ENCODE measurements at places on chromosomes 4 and X. TPM values are rescaled to one million over a fixed set of nuclear protein-coding genes. Genes with fewer than 3 reads are reported as not detected.

MAP7D3 gene
- 1.3 TPM for total RNA-seq

SORCS2 gene
- total RNA-seq = 2.2 TPM

NSG1 gene
- total RNA-seq = 48.8 TPM

CPXCR1 gene
- not detected for total RNA-seq

S100P gene
- total RNA-seq = 65.8 TPM

DNA sequence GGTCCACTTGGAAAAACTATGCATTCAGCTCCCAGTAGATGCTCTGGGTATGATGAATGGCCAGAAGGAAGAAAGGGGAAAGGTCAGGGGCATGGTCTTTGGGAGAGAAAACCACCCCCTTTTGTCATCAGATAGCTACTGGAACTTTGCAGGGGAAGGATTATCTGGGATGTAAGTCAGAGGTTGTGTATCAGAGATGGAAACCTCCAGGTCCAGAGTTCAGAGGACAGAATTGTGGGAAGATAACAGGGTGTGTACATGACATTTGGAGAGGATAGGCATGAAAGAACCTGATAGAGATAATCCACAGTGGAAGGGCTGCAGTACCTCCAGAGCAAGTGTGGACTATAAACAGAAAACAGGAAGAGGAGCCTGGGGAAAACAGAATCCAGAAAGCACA lies 262.7 kb downstream of the SPRY1 start:
- DNase-seq = no peak

DNA sequence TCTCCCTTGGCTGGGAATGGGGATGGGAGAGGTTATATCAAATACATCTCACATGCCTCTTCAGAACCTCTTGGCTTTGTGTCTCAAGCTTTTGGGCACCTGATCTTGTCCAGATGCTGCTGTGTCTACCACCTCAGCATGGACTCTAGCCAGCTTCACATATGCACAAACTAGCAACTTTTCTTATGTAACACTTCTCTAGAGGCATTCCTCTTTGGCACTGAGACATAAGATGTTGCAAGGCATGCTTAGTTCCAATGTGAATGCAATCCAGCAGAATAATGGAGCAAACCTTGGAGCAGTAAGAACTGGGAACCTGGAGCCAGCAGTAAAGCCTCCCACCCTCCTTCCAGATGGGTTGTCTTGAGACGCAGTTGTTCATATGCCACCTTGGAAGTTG lies 113.4 kb upstream of the TMEM47 start:
- DNase-seq = no peak

DNA sequence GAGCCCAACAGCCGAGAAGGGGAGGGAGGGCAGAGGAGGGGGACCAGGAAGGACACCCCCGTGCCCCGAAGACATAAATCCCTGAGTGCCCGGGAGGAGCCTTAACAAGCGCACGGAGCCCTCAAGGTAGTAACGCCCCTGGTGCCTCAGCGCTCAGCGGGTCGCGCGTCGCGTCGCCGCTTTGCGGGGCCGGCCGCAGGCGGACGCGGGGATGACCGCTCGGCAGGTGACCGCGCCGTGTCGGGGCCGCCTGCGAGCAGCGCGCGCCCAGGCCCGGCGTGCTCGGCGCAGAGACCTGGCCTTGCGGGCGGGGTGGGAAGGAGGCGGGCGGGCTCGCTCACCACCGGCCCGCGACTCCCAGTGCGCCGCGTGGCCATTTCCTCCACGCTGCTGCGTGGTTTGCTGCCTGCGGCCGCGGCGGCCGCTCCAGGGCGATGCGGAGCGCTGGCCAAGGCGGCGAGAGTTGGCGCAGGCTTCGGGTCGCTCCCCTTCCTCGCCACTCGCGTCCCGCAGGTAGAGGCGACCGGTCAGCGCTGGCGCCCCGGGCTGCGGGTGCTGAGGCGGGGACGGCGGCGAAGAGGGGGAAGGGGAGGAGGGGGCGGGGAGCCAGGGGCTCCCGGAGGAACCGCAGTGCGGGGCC lies 632 bp downstream of the CCSER1 start:
- no peak for DNase-seq

- no peak for DNase-seq
Measured at GRCh38 chr4:44760142-44760898, 34.0 kb upstream of the GNPDA2 start.

DNA sequence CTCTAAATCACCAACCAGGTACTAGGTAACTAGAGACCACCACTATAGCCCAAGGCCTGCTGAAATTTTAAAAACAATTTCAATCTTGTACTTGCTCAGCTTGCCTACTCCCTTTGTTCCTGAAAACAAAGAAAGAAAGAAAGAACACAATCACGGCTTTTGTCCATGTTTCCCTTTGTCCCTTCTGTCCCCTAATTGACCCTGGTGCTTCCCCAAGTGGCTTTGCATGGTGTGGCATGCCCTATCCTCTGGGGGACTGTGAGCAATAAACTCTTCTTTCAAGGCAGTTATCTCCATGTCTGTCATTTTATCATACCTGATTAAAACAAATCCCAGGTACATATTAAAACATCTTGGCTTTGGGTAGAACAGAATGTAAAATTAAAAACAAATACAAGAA lies 94.8 kb downstream of the ARSJ start:
- DNase-seq = no peak

GRCh38 chr4:4985844-4986243 lies 33.4 kb downstream of the CYTL1 start:
- DNase-seq = no peak

DNA sequence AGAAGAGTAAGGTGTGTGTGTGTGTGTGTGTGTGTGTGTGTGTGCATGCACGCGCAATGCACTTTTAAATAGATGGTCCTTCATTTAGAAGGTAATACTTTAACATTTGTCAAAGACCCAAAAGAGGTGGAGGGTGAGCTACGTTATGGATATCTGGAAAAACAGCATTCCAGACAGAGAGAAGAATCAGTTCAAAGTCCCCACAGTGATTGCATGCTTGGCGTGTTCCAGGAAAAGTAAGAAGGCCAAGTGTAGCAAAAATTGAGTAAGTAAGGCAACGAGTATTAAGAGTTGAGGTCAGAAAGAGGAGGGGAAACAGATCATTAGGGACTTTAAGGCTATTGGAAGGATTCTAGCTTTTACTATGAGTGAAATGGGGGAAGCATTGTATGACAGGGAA lies 21.9 kb upstream of the GABRE start:
- no peak for DNase-seq

DNA sequence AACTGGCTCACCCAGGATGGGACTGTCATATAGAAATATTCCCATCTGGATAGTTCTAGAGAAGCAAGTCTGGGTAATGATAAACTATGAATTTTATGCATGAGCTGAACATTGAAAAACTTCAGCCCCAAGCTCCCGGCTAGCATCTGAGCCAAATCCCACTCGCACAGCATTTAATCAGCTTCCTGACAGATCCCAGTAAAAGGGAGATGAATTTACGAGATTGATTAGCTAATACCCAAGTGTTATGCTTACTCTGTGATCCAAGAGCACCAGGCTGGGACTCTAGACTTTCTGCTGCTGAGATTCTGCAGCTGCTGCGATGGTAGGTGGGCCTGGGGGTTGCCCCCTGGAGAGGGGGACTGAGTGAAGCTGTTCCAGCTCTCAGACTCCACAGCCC lies 28.0 kb downstream of the FRMPD3 start:
- no peak for DNase-seq

GRCh38 chr4:139017861-139018260 lies 2.3 kb downstream of the NOCT start:
- no peak for DNase-seq

DNA sequence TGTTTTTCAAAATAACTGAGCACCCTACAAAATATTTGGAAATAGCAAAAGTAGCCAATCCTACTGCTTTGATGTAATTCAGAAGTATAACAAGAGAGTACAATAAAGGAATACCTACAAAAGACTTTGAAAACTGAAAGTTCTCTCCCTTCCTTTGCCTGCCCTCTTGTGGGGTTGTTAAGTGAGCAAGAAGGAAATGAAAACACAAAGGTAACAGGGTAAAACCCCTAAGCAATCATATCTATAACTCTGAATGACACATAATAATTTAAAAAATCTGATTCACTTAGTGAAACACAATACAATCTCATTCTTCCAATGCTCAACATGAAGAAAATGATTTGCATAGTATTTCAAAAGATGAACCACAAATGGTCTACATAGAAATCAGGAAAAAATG lies 98.2 kb downstream of the FRYL start:
- no peak for DNase-seq

DNA sequence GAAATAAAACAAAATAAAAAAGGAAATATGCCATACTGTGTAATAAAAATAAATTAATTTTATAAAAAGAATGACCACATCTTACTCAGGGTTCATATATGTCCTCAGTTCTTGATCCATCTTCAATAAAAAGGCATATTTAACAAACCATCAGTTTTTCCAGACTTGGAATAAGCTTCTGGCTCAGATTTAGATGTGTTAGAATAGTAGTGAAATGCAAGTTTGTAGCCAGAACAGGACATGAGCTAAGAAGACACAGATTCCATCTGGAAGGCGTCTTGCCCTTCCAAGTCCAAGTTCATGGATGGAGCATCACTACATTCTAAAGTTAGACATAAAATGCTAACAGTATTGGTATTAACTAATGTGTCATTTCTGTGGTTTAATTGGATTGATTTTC lies 10.3 kb upstream of the LSM6 start:
- DNase-seq = no peak

DNA sequence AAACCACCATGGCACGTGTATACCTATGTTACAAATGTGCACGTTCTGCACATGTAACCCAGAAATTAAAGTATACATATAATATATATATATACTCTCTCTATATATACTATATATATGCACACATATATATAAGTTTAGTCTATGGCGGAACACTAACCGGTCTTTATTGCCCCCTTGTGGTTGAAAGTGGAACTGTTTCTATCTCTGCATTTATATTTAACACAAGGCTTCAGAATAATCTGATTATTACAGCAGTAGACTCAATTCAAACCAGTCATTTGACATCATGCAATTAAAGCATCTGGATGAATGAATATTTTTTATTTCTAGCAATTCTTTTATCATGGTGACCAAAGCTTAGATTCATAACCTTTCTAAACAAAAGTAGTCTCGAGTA lies 14.6 kb downstream of the RAB9B start:
- no peak for DNase-seq

GRCh38 chr4:88818631-88819470 lies 121.2 kb upstream of the NAP1L5 start:
- DNase-seq = no peak

DNA sequence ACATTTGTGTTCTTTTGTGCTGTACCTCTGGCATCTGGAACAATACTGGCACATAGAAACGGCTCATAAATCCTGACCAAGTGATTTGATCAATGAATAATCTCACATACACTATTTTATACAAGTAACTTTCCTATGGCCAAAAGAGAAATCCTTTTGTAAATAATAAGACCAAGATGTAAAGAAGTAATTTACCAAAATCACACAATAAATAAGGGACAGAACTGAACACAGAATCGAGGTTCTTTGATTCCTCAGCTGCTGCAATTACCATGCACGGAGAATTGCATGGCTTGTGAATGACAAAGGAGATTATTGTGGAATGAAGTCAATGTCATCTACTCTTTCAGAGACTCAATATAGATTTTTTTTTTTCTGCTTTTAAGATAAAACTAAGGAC lies 576.8 kb upstream of the SMIM31 start:
- DNase-seq = no peak

DNA sequence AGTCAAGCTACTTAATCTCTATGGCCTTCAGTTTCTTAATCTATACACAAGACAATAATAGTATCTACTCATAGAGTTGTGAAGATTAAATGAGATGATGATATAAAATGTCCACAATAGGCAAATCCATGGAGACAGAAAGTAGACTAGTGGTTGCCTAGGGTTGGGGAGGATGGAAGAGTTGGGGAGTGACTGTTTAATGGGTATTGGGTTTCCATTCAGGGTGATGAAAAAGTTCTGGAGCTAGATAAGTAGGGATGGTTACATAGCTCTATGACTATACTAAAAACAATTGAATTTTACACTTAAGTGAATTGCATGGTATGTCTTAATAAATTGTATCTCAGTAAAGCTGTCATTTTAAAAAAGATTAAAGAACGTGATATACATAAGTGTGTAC lies 35.7 kb downstream of the BCORL1 start:
- DNase-seq = no peak
